ENCODE measurements at places on chromosomes 5 and 9. TPM values are rescaled to one million over a fixed set of nuclear protein-coding genes. Genes with fewer than 3 reads are reported as not detected.

- no peak for DNase-seq
Measured at GRCh38 chr5:150781706-150782614, 3.4 kb downstream of the SMIM3 start.

DNA sequence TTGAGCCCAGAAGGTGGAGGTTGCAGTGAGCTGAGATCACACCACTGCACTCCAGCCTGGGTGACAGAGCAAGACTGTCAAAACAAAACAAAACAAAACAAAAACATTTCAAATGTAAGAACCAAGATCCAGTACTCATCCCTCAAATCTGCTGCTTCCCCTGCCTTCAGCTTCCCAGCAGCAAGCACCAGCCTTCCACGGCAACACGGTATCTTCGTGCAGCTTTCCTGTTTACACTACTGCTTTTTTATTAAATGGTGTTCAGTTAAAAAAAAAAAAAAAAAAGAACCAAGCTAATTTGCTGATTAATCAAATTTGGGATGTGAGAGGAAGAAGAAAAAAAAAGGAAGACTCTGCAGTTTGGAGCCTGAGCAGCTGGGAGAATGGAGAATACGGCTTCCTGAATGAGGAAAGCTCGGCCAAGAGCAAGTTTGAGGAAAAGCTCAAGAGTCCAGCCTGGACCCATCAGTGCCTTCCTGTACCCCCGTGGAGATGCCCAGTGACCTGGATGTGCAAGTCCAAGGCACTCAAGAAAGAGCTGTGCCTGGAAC lies 28.0 kb upstream of the SLC2A8 start:
- no peak for DNase-seq

The ADGRD2 gene
- not detected for polyA plus RNA-seq

The ITGA2 gene
- polyA plus RNA-seq, result 0.06 TPM

DNA sequence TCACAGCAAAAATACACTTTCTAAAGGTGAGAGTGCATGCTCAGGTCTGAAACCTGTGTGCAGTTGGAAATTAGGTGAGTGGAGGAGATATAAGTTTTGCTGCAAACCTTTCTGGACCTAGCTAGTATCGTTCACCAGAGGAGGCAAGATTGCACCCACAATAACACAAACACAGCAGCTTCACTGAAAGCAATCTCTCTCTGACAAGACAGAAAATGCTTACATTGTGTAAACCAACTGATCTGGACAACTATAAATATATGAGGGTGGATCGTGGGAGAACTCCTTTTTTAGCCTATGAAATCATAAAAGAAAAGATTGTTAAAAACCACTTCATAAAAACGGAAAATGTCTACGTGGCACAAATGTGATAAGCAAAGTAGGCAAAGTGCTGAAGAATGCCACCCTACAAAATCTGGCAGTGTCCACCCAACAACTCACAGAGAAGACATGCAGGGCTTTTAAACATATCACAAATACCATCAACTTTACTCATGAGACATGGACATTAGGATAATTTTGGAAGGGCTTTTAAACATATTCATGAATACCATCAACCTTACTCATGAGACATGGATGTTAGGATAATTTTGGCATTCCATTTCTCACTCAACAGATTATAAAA lies 134.3 kb downstream of the CDH18 start:
- DNase-seq, result no peak

The ELOVL7 gene
- polyA plus RNA-seq, result not detected

GRCh38 chr9:21523021-21524014 lies 41.2 kb upstream of the IFNE start:
- no peak for DNase-seq

DNA sequence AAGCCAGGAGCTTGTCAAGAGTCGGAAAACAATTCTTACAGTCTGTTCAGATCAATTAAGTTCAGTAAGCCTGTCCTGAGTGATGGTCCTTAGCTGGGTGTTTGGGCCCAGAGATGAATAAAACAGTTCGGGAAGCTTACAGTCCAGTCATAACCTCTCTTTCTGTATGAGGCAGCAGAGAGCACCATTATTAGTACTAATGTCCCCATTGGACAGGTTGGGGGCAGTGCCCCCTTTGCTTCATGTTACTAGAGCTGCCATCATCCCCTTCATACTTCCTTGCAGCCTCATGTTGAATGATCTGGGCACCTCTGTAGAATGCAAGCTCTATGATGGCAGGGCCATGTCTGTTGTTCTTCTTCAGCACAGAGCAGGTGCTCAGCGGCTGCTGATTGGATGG lies 9.8 kb downstream of the DOCK2 start:
- no peak for DNase-seq

DNA sequence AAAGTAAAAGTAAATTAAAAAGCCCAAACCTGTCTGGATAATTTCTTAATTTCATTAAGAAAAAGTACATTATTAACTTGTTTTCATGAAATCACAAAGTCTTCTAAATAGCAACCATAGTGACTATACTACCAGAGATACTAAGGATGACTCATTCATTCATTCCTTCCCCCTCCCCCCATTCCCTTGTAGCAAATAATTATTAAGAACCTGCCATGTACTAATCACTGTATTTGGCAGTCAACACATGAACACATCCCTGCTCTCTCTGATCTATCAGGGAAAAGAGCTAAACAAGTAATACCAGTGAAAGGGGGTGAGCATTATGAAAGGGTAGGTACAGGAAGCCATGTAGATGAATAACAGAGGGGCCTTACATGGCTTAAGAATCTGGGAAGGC lies 203.9 kb downstream of the CWC27 start:
- no peak for DNase-seq

- DNase-seq, result no peak
Measured at GRCh38 chr9:7185612-7186011, 427.8 kb downstream of the KDM4C start.
